Stimulated activated CD4-positive, alpha-beta T cell treated with anti-CD3 and anti-CD28 coated beads, TNF-alpha, amount 100 ng/mL, for 1 hour (primary cell): ENCODE measurements at places on chromosomes 3 and 15.

DNA sequence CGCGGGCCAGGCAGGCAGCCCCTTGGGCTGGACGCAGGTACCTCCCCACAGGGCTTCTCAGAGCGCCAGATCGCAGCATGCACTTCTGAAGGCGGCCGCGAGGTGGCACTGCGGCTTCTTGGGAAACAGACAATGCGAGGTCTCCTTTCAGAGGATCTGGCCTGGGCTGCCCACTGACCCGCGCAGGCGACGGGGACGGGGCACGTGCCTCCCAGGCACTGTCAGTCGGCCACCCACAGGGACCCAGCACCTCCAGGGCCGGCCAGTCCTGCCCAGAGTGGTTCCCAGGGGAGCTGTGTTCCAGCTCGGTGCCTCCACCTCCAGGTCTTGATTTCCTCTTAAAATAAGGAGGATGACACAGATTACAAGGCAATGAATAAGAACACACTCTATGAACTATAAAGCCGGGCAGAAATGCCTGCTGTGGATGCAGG is 24.4 kb upstream of the TXNRD3 start:
- DNase-seq, result peak; percentile 56

DNA sequence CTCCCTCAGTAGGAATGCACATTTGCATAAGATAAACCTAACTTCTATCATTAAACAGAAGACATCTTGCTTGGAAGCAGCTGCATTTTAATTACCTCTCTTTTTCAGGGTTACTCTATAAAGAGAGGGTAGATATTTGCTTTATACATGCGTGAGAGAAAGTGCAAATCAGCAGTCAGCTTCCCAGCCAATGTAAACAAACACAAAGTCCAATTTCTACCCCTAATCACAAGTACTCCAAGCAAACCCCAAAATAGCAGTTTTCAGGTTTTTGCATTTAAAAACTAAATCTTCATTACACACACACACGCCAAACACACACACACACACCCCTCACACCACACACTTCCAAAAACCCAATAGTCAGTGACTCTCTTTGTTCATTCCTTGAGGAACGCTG is 303.9 kb upstream of the ALCAM start:
- no peak for DNase-seq

- DNase-seq, result no peak
These were observed 1.2 kb downstream of the NT5DC2 start for GRCh38 chr3:52532517-52532837.

DNA sequence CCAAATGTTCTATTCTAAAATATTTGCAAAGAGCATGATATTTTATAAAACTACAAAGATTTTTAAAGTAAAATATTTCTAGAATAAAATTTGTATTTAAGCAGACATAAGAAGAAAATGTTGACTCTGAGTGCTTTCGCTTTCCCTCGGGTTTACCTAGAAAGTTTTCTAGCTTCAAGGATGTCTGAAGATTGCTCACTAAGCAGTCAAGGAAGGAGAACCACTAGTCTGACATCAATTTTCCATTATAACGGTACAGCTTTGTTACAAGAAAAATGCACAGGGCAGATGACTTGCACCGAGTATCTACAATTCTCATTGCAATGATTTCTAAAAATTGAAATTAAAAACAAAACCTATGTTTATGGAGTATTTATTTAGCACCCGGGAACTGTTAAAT is 14.2 kb downstream of the GPR15 start:
- no peak for DNase-seq

DNA sequence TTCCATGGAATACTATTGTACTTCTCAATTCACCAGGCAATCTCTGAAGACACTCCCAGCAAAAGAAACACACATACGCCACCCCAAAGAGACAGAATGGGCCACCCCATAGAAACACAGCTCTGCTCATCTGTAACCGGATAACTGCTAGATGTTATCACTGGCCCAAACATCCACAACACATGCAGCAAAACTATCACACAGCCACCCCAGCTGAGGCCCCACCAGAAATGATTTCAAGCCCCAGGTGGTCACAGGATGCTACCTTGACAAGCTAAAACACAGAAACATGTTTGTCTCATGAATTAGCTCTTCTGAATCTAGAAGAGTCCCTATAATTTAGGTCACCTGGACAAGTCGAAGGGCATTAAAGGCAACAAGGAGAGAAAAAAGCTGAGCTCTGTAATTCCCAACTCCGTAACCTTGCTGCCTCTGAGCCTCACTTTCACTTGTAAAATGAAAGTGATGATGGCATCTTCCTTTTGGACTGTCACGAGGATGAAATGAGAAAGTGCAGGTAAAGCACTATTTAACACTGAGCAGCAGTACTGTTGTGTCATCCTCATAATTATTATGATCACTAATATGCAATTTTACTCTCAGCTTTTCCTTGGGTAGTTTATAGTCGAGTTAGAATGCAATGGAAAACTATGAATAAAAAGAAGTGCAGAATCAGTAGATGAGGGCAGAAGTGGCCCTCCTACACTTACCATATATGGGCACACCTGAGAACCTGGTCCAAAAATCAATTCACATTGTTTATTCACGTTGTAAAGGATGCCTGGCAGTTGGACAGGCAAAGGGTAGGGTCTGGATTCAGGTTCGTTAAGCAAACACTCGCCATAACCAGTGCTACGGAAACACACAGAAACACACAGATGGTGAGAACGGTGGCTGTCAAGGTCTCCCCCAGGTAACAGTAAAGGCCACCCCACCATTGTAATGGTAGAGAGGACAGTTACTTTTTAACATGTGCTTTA is 38.6 kb downstream of the ADAMTS9 start:
- DNase-seq, result no peak

- DNase-seq, result no peak
These were observed 63.5 kb downstream of the FEM1B start for GRCh38 chr15:68340726-68341671.

- no peak for DNase-seq
These were observed 67.9 kb upstream of the PLXNA1 start for GRCh38 chr3:126915015-126915414.

DNA sequence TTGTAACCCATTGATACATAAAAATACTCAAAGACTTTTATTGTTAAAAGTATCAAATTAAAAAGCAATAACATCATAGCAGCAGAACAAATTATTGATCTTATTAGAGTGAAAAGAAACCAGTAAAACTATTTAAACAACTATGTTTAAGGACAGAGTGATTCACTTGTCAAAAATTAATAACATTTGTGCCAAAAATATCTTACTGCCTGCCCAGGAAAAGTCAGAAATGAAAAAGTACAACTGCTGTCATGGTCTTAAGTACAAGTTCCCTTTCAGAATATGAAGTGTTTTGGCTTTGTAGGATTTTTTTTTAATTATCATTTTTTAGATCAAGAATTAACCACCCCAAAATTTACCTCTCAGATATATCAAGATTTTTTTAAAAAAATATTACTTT is 3.4 kb downstream of the IFT57 start:
- DNase-seq, result no peak

DNA sequence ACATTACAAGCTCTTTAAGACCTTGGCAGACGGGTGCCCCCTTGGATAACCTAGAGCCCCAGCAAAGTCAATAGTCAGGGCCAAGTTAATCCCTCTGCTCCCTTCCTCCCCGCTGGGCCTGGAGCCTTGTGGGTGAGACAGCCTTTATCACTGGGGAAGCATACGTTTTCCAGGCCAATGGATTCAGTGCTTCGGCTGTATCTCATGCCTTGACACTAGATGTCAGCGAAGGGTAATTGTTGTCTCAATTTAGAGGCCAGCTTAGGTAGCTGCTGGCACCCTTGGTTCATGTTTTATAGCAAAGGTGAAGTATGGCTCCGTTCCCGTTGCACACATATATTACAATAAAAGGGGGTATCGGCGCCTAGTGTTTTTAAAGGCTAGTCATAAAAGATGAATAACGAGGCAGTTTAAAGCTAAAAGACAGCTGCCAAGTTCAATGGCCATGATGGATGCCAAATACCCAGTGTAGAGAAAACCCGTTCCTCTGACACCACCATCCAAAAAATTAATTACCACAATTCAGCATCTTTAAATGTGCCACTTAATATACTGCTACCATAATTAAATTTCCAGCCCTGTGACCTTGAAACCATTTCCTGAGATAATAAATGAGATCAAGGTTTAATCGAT is 52.3 kb upstream of the BNIP2 start:
- DNase-seq, result no peak

GRCh38 chr3:192825657-192826200 is 91.9 kb downstream of the MB21D2 start:
- DNase-seq, result no peak

DNA sequence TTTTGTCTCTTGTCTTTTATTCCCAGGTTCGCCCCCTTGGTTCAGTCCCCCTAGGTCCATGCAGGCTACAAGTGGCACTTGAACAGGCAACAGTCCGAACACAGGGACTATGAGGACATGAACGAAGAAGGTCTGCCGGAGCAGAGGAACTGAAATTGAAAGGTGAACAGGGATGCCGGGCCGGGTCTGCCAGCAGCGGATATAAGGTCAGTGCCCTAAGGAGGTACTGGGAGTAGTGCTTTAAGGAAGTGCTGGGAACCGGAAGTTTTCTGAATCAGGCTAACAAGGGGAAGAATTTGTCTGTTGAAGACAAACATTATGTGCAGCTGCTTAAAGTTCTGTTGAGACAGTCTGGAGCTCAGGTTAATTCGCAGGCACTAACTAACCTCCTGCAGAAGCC is 46.8 kb downstream of the LSM3 start:
- no peak for DNase-seq

DNA sequence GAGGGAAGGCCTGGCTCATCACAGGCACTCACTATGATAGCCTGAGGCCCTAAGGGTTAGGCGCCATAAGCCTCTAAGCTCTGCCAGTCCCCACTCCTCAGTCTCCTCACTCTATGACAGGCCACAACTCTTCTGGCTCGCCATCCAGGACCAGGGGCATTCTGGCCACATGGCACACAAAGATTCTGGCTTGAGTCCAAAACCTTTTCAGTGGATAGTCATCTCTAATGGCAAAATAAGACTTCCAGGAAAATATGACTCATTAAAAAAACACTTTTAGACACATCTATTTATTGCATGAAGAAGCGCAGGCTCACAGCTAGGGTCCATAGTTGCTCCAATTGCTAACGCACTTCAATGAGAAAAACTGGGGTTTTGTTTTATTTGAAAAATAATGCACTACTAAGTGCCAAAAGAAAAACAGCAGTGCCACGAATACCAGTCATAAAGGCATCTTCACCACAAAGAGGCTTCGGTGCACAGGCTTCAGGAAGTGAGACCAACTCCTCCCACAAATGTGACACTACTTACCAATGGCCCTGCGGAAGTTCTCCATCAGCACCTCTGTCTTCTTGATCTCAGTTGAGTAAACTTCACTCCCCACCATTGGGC is 11.1 kb downstream of the RUVBL1 start:
- no peak for DNase-seq

DNA sequence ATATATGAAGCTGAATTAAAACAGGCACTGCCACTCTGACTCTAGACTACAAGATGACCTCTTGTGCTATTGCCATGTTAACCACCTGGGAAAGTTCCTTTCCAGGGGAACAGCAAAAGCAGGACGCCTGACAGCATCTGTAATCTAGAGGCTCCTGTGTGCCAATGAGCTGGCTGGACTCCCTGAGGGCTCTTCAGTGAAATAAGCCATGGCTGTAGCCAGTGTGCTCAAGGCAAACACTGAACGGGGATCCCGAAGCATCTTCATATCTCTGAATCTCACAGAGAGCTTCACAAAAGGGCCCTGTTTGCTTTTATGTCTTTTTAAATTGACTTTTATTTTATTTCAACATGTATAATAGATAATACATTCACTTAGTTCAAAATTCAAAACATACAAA is 57.2 kb downstream of the BFSP2 start:
- no peak for DNase-seq

- DNase-seq, result no peak
These were observed 231.3 kb upstream of the ARHGEF26 start for GRCh38 chr3:153889905-153890334.

DNA sequence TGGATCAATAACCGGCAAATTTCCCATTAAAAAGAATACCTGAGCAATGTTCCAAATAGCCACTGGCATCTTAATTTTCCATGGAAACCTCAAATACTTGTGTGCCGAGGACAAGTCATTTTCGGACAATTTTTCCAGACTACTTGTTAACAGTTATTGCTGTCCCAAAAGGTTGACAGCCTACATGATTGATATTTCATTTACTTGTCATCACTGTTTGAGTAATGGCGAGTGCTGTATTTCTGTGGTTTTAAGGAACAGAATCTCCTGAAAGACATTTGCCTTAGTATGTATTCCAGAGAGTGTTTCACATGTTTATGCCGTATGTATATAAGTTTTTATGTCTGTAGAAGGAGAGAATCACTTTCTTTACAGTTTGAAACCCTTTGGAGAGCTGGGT is 36.7 kb downstream of the MAP2K5 start:
- DNase-seq, result no peak

DNA sequence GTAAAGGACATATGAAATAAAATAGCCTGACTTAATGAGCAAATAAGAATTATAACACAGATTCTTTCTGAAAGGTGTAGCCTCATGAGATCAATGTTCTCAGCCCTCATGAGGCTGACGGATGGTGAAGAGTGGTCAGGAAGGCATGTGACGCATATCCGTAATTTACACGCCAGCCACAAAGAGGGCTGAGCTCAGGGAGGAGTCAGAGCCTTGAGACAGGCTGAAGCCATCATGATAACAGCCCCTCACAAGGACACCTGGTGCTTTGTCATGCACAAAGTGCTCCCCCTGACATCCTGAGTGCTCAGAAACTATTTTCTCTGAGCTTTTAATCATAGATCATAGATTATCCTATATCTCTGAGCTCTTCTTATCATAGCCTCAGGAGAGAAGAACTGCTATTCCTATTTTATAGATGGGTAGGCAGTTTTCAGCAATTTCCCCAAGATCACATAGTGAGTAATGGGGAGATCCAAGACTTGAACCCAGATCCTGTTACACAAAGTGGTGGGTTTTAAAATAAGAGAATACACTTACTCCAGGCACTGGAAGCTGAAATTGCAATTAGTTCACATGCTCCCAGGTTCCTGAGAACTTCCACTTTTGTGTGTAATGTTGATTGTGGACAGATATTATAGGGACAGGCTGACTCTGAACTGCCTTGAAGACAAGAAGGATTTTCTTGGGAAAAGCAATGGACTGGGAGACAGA is 267.1 kb downstream of the RPLP1 start:
- DNase-seq, result no peak

DNA sequence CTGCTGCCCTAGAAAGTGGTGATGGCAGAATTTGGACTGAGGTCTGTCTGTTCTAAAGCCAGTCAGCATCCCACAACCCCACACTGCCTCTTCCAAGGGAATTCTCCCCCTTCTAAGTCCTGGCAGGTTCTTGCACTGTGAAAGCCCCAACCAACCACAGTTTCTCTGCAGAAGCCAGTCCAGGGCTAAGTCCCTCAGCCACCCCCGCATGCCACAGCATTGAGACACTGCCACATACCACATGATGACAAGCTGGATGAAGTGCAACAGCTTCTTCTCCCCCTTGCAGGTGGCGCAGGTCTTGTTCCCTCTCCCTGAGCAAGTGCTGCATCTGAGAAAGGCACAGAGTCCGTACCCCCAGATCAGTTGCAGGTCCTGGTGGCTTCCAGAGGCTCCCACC is 18.6 kb downstream of the SSUH2 start:
- no peak for DNase-seq

GRCh38 chr3:122962149-122962548 is 65.4 kb downstream of the SEMA5B start:
- no peak for DNase-seq
